ENCODE measurements at places on chromosomes 7 and 10. TPM values are rescaled to one million over a fixed set of nuclear protein-coding genes. Genes with fewer than 3 reads are reported as not detected.

PIP gene
- not detected for total RNA-seq

GRCh38 chr10:44470784-44471183 lies 85.9 kb upstream of the CXCL12 start:
- H3K27ac ChIP-seq = no peak overlapping the region
- H3K36me3 ChIP-seq = no peaks in the 10 kb centered on the region
- H3K4me1 ChIP-seq = no peaks in the 10 kb centered on the region
- DNase-seq = no peak
- peaks cover 31% of the 10 kb centered on the region for H3K27me3 ChIP-seq
- no peak overlapping the region for H3K4me3 ChIP-seq

DNA sequence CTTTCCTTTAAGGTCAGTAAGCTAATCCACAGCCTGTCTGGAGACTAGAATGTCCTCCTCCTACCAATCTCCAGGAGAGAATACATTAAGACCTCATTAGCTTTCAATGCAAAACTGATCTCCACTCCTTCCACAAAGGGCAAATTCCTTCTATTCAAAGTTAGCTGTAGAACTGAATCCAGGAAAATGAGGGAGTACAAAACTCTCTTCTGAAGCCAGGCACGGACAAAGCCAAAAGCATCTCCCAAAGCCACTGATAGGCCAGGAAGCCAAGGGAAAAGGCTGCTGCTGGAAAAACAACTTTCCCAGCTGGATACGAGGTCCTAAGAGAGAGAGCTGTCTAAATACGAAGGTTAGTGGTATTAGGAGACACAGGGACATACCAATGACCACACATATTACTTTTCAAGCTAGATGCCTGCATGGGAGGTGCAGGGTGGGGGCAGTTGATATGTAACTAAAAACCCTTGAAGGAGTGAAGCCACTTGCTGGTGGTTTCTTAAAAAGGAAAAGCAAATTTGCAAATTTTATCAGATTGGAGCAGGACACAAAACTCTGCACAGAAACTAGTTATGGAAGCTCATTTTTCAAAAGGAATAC lies 43.6 kb downstream of the MKX start:
- H3K4me1 ChIP-seq = no peaks in the 10 kb centered on the region
- H3K36me3 ChIP-seq = no peaks in the 10 kb centered on the region
- H3K4me3 ChIP-seq = no peak overlapping the region
- DNase-seq = no peak
- H3K27me3 ChIP-seq = peaks cover 16% of the 10 kb centered on the region
- no peak overlapping the region for H3K27ac ChIP-seq

DNA sequence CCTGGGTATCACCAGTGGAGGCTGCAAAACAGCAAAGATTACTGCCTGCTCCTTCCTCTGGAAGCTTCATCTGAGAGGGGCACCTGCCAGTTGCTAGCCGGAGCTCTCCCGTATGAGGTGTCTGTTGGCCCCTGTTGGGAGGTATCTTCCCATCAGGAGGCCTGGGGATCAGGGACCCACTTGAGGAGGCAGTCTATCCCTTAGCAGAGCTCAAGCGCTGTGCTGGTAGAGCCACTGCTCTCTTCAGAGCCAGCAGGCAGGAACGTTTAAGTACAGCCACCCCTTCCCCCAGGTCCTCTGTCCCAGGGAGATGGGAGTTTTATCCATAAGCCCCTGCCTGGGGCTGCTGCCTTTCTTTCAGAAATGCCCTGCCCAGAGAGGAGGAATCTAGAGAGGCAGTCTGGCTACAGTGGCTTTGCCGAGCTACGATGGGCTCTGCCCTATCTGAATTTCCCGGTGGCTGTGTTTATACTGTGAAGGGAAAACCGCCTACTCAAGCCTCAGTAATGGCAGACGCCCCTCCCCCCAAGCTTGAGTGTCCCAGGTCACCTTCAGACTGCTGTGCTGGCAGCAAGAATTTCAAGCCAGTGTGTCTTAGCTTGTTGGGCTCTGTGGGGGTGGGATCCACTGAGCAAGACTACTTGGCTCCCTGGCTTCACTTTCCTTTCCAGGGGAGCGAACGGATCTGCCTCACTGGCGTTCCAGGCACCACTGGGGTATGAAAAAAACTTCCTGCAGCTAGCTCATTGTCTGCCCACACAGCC lies 19.6 kb downstream of the SEMA3E start:
- no peak for DNase-seq
- no peak overlapping the region for H3K27ac ChIP-seq
- H3K27me3 ChIP-seq = no peaks in the 10 kb centered on the region
- H3K36me3 ChIP-seq = no peaks in the 10 kb centered on the region

DNA sequence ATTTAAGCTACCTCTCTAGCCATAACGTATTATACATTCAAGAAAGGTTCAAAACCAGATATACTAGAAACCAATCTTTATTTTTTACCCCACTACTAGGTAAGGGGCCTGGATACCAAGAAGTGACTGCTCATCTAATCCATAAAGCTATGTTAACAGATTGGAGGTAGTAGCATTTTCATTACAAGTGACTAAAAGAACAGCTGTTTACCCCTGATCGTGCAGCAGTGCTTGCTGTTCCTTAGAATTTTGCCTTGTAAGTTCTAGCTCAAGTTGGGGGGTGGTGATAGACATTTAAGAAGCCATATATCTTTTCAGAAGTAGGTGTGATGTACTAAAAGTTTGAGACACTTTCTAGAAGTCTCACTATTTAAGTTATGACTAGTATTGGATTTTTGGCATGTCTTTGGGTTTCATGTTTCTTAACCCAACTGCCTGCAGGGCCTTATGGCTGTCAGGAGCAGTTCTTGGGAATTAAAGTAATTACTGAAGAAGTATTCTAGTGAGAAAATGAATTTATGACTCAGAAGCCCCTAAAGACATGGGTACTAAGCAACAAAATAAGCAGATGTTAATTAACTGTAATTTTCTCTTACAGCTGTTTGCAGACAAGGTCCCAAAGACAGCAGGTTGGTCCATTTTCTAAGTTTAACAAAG lies 2.3 kb downstream of the PPIA start:
- peak overlapping the region; percentile 97 for H3K27ac ChIP-seq
- H3K4me3 ChIP-seq = peak overlapping the region; percentile 83
- H3K36me3 ChIP-seq = peaks cover 84% of the 10 kb centered on the region

SH2B2 gene
- total RNA-seq = 3.7 TPM

- peak overlapping the region; percentile 88 for H3K27ac ChIP-seq
- no peak for DNase-seq
- peaks cover 8% of the 10 kb centered on the region for H3K36me3 ChIP-seq
- peaks cover 72% of the 10 kb centered on the region for H3K4me1 ChIP-seq
- no peak overlapping the region for H3K4me3 ChIP-seq
- H3K27me3 ChIP-seq = no peaks in the 10 kb centered on the region
Observed at GRCh38 chr10:6386346-6386745, 183.6 kb downstream of the PFKFB3 start.

Data from Calu3 (cell line).